Fibroblast of lung (primary cell): ENCODE measurements at places on chromosomes 7 and 10.

DNA sequence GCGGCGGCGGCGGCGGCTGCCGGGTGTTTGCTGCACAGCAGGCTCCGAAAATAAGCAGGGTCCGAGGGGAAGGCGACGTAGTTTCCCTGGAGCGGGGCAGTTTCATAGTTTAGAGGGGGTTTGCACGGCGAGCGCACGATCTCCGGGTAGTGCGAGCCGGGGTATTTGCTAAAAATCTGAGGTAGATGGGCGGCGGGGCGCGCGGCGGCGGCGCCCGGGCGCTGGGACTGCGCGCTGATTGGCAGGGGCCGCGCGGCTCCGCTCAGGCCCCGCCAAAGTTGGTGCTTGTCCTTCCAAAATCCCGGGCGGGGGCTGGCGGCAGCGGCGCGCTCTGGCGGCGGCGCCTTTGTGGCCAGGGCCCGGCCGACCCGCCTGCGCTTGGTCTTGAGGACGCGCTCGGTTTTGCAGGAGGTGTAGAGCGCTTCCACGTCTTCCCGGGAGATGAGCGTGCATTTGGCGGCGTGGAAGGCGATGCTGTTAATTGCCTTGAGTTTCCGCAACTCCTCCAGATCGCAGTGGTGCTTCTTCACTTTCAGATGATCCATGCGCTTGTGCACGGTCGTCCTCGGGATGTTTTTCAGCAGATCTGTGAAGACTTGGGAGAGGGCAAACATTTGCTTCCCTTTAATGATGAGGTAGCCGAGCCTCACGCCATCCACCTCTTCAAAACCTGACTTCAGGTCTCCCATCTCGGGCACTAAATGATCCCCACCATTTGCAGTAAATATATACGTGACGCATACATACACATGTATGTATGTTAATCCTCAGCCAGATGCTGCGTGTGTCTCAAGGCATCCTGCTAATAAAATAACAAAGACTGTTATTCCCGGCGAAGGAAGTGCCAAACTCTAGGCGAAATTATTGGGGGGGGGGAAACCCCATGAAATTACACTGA, 8.1 kb downstream of the SKIDA1 start:
- DNase-seq = peak; percentile 70
- H3K4me1 ChIP-seq = peaks cover 3% of the 10 kb centered on the region
- peak overlapping the region; percentile 30 for H3K4me3 ChIP-seq
- H3K36me3 ChIP-seq = no peaks in the 10 kb centered on the region
- H3K27ac ChIP-seq = peak overlapping the region; percentile 1

DNA sequence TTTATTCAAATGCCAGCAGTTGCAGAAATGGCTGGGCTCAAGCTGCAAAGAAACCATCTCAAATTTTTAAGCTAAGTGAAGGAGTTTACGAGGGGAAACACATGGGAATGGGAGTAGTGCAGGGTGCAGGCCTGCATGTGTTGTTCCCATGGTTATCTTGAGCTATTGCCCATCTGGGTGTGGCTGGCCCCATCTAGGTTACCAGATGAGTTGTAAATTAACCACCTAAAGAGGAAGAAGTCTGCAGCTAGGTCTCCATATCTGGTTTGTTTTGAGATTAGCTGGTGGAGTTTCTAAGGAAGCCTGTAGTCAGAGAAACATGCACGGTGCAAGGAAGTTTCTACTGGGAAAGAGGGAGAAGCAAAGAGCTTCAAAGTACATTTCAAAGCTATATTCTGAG, 23.3 kb upstream of the STEAP2 start:
- no peak overlapping the region for H3K4me3 ChIP-seq
- H3K4me1 ChIP-seq = no peaks in the 10 kb centered on the region
- no peak overlapping the region for H3K27ac ChIP-seq
- no peaks in the 10 kb centered on the region for H3K27me3 ChIP-seq
- no peak for DNase-seq

GRCh38 chr7:81503336-81503735, 266.5 kb downstream of the HGF start:
- H3K4me3 ChIP-seq = no peak overlapping the region
- H3K27me3 ChIP-seq = no peaks in the 10 kb centered on the region
- DNase-seq = no peak
- H3K27ac ChIP-seq = no peak overlapping the region
- peaks cover 5% of the 10 kb centered on the region for H3K4me1 ChIP-seq

DNA sequence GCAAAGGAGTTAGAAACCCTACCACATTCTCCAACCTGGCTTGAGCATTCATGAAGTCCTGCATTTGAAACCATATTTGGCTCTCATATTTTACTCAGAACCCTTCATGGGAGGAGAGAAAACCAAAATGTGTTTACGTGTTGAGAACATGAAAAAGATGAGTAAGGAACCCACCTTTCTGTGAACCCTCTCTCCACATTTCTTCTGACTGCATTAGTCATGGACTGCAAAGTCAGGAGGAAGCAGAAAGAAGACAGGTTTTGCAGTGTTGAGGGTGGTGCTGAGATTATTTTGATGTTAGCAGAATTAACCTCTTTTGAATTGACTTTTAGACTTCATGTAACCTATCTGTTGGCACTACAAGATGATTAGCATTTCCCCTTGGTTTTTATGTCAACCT, 4.9 kb downstream of the IFIT1B start:
- H3K4me1 ChIP-seq = no peaks in the 10 kb centered on the region
- no peaks in the 10 kb centered on the region for H3K27me3 ChIP-seq
- DNase-seq = no peak
- H3K27ac ChIP-seq = no peak overlapping the region
- H3K4me3 ChIP-seq = no peak overlapping the region

- no peaks in the 10 kb centered on the region for H3K36me3 ChIP-seq
- H3K27ac ChIP-seq = no peak overlapping the region
- no peaks in the 10 kb centered on the region for H3K27me3 ChIP-seq
- H3K4me1 ChIP-seq = no peaks in the 10 kb centered on the region
- no peak overlapping the region for H3K4me3 ChIP-seq
These were observed 46.5 kb downstream of the INHBA start for GRCh38 chr7:41656366-41656765.
